HS-27A (cell line): ENCODE measurements at places on chromosomes 7 and 10.

DNA sequence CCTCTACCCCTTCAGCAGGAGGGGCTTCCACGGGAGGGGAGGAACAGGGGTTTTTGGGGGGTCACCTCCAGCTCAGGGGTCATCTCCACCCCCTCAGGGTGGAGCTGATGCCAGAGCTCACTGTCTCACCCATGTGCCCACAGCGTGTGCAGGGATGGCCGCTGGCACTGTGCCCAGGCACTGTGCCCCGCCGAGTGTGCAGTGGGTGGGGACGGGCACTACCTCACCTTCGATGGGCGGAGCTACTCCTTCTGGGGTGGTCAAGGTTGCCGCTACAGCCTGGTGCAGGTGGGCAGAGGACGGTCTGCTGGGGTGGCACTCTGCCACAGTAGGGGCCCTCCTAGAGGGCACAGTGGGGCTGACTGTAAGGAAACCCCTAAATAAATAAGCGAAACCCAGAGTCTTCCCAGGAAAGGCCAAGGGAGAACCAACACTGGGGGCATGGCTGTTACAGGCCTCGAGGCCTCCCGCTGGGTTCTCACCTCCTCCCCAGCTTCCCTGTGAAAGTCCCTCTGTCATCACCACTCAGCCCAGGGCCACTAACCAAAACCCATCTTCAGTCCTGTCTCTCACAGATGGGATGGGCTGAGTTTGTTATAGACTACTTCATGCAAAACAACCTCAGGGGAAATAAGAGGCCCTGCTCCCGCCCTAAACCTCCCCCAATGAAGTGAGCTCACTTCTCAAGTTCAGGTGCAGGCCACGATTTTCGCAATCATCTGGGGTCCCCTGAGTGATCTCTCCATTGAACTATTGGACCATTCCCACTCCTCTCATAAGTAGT is 7.4 kb upstream of the ZNF467 start:
- no peak for DNase-seq

GRCh38 chr7:117666031-117666430 is 186.2 kb downstream of the CFTR start:
- no peak for DNase-seq

GRCh38 chr7:100065452-100066186 is 15.9 kb downstream of the ZNF3 start:
- no peak for DNase-seq

DNA sequence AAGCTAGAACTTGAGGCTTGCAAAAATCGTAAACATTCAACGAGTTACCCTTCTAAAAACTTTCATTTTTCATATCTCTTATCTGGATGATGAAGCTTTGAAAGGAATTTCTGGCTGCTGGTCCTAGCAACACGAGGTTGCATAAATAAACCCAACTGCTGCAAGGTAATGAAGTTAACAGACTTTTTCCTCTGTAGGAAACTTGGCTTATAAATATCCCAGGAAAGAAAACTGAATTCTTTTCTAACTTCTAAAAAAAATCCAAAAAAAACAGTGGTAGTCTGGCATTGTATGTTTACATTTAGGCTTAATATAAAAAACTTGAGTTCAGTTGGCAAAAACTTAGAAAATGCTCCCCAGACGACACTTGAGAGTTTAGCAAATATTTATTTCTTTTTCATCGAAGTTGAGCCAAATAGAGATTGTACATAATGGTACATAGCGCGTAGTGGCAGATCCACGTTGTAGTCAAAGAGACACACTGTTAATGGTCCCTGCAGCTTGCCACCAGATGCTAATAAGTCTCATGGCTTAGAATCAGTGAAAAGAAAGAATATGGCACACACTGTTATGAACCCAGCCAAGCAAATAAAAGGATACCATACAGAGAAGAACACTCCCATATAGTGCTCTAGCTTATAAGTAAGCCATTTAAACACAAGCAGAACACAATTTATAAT is 200.3 kb upstream of the PCLO start:
- DNase-seq = no peak

- DNase-seq = no peak
Observed at GRCh38 chr7:94561841-94562514, 52.4 kb downstream of the CASD1 start.

DNA sequence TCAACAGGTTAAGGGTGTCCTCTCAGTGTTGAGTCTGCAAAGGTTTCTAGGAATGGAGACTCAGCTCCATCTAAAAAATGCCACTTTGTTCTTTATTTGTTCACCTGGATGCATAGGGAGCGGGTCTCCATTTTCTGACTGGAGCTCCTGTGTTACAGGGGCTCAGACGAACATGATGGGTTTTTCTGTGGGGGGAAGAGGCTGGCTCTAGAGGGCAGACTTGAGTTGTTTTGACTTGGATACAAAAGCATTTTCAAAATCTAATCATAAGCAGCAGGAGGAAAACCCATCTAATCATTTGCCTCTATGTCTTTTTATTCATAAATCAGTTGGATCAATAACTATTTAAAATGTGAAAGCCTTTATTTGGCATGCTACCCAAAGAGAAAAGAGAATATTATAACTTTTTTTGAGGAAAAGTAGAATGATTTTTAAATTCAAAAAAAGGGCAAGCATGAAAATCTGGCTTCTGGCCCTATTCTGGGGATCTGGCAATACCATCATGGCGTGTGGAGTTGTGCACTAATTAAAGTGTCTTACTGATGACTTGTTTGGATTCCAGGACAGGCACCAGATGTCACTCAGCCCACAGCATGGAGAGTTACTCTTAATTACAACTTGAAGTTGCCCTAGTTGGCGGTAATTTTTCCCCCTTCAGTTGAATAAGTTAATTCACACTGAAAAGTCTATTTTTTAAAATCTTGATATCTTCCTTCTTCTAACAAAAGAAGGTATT is 594.9 kb downstream of the REEP3 start:
- no peak for DNase-seq

DNA sequence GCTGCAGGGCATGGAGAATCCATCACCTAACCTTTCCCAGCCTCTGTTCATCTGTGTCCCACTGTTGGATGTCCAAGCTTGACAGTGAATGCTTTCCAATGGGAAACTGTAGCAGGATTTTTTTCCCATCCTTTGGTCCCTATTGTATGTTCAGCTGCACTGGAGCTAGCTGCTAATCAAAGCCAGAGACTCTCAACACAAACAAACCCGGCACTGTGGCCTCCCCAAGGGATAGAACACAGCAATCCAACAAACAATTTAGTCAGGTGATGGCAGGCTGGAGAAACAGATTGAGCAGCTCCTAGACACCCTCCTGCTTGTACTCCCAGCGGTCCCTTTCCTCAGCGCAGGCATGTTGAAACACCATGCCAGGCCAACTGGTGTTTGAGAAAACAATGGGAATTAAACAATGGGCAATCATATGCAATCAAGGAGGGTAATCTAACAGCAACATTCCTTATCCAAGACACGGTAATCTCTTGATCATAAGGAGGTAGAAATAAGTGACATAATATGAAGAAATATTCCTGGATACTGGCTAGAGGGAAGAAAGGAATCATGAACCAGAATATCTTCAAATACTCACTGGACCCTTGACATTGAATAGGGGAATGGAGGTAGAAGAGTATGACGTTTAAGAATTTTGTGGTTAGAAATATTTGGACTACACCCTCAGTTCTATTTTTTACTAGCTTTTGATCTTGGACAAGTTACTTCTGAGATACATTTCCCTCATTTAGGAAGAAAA is 15.0 kb downstream of the PTN start:
- no peak for DNase-seq

- DNase-seq = no peak
Observed at GRCh38 chr10:129766611-129767550, 197.2 kb downstream of the EBF3 start.

- no peak for DNase-seq
Observed at GRCh38 chr7:146129997-146130396, 13.4 kb downstream of the CNTNAP2 start.

- no peak for DNase-seq
Observed at GRCh38 chr10:127196282-127197153, at the start of gene INSYN2A. INSYN2A (minus strand) TSS chr10:127196591; CDS start chr10:127176395, 20,196 bp downstream.

GRCh38 chr10:84540617-84541288 is 212.4 kb downstream of the CCSER2 start:
- no peak for DNase-seq

GRCh38 chr10:3828404-3829155 is 43.6 kb upstream of the KLF6 start:
- no peak for DNase-seq

DNA sequence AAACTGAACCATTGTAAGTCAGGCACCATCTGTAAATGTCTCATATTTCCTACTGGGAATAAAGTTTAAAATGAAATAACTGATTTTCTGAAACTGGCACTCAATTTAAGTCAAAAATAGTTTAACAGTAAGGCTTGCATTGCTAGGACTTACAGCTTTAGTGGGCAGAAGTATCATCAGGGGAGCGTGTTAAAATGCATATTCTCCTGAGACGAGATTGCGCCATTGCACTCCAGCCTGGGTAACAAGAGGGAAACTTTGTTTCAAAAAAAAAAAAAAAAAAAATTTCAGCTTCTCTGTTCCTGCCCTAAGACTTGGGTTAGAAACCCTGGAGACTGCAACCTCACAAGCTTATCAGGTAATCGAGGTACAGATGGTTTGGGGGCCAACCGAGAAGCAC is 65.4 kb downstream of the UBE3C start:
- no peak for DNase-seq

DNA sequence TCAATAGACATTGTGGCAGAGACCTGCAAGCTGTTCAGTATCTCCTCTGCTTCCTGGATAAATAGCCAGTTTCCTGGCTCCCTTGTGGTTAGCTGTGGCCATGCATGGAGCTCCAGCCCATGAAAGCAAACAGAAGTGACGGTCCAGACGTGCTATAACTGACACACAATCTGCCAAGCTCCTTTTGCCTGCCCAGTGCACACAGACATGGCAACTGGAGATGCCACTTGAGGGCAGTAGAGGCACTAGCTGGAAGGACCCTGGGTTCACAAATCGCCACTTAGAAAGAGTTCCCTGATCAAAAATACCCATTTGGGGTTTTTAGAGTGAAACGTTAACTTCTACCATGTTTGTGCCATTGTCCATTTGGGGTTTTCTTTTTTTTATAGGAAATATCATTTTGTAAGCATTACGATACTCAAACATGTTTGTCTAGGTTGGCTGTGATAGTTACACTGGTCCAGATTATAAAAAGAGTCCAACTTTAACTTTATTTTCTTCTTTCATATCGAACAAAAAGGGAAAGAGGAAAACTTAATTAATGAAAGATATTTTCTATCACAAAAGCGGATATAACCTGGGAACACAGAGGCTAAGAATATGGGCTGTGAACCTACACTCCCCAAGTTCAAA is 31.3 kb downstream of the KIN start:
- DNase-seq = no peak

DNA sequence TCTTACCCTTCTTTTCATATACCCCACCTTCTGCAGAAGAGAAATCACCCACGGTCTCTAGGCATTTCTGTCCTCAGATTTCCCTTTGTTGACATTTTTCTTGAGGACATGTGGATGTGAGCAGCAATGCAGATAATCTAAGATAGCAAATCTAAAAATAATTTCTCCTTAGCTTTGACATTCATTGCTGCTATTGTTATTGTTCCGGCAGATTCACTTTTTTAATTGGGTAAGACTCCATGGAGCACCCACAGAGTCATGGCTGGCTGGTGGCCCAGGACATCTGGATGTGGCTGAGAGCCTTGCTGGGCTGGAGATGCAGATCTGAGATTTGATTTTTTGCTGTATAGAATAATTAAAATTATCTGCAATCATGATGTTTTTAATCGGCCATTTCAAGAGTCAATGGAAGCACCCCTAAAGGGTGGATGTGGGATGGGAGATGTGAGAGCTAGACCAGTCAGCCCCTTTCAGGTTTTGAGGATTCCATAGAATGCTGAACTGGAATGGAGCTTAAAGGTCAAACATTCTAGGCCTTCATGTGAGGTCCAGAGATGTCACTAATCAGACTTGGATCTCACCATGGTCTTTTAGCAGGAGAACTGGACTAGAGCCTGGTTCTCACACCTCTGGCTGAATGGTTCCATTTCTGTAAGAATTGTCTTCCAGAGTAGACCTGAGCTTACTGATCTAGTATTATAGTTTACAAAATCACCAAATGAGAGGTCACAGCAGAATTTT is 37.5 kb downstream of the TAS2R41 start:
- DNase-seq = no peak

DNA sequence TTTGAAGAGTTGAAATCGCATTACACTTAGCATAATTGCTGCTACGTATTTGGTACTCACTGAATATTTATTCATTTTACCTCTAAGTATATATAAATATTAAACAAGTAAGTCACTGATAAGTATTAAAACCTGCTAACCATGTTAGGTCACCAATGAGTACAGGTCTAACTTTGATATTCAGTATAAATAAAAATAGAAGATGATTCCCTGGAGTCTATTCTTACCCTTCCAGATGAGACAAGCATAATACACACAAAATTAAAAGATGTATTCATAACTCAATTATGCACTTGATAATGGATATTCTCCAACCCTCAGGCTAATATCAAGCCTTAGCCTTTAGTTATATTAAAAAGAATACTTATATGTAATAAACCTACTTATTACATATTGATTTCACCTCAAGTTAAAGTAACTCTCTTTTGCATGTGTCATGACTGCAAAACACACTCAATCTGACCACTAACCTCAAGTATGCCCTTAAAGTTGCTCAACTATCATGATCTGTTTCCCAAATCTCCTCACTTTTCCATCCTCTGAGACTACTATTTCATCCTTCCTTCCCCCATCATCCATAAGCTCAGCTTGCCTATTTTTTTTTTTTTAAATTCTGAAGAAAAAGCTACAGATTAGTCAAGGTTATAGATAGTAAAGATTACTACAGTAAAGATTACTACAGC is 46.8 kb downstream of the IPMK start:
- DNase-seq = no peak

- DNase-seq = no peak
Observed at GRCh38 chr10:101052285-101052684, 9.5 kb upstream of the KAZALD1 start.

- no peak for DNase-seq
Observed at GRCh38 chr10:3119796-3120459, 52.6 kb downstream of the PFKP start.

DNA sequence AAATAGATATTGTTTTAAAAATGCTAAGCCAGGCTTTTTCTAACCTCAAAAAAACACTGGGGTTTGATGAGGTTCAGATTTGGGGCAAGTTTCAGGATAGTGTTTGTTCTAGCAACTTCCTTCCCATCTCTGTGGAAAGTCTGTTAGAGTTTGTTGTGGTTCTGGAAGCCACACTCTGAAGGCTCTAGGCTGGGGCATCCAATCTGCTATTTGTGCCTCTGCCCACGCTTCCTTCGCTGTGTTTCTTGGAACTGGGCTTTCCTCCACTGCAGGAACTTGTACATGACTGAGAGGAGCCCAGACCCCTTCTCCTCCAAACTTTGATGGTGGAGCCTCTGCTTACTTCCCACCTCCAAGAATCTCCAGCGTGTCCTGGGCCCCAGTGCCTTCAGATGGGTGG is 108.5 kb upstream of the SLC25A13 start:
- no peak for DNase-seq

DNA sequence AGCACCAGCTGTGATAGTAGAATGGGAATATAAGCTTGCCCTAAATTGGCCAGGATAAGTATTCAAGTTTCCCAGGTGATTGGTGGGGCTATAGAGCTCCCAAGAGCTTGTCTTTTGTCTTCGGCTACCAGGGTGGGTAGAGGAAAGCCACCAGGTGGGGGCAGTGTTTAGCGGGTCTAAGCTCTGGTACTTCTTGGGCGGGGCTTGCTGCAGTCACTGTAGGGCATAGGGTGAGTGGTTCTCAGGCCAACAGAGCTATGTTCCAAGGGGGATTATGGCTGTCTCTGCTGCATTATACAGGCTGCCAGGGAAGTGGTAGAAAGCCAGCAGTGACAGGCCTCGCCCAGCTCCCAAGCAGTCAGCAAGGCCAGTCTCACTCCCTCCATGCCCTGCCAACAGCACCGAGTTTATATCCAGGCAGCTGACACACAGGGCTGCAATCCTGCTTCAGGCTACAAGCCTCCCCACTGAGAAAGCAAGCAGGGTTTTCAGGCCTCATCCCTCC is 110.7 kb downstream of the ZNF467 start:
- no peak for DNase-seq
